ENCODE measurements at places on chromosomes 5 and 9. TPM values are rescaled to one million over a fixed set of nuclear protein-coding genes. Genes with fewer than 3 reads are reported as not detected.

- no peak for DNase-seq
Measured at GRCh38 chr9:133124907-133125275, 3.9 kb upstream of the RALGDS start.

DNA sequence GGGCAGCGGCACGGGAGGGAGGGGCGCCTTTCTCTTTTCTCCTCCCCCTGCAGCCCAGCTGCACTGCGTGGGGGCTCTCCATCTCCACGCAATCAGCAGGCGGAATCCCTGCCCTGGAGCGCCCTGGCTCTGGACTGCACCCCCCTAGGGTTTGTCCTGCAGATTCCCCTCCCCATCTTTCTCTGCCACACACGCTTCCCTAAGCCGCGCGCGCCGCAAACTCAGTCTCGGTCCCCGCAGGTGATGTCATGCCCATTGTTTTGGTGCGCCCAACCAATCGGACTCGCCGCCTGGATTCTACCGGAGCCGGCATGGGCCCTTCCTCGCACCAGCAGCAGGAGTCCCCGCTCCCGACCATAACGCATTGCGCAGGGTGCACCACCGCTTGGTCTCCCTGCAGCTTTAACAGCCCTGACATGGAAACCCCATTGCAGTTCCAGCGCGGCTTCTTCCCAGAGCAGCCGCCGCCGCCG, at the start of gene KCNN2:
TSS of gene KCNN2 (plus strand) at position 347 of the 473 bp plus-strand sequence. CDS start at position 417, 70 bp downstream.
- no peak for DNase-seq

DNA sequence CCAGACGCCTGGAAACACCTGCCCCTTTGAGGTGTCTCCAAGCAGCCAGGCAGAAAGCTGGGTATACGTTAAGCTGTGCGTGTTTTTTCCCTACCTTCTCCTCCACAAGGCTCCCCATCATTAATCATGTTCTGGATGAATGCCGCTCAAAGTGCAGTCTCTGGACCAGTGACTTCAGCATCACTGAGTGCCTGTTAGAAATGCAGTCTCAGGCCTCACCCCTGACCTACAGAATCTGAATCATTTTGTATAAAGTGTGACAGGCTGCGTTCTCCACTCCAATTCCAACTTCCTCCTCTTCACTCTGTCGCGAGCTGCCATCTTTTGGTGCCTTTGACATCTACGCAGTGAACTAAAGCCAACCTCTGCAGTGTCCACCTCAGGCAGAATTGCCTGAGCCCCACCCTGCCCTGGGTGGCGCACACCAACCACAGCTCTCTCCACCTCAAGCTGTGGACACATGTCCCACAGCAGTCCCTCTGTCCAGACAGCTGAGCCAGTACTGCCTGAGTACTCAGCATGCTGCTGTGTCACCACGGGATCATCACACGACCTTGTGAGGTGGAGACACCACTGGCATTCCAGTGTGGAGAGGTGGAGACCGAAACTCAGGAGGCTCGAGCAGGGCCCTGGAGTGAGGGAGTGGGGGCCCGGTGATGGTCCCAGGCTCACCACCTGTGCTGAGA, 14.2 kb downstream of the PTPN3 start:
- DNase-seq = no peak

DNA sequence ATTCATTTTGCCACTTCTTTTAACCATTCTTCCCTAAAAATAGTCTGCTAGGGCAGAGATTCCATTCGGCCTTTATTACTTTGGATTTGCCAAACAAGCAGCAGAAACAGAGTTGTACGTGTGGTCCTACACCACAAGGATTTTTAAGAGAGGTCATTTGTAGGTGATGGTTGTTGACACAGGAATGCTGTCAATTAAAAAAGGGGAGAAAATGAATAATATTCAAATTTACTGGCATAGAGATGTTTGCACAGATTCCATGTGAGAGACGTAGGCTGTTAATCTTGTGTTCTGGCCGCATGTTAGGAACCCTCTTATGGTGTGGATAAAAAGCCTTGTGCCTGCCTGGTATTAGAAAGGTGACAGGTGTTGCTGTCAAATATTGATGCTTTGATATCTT, 34.9 kb downstream of the TRIO start:
- no peak for DNase-seq

- no peak for DNase-seq
Measured at GRCh38 chr5:92808474-92808873, 772.5 kb downstream of the NR2F1-AS1 start.

DNA sequence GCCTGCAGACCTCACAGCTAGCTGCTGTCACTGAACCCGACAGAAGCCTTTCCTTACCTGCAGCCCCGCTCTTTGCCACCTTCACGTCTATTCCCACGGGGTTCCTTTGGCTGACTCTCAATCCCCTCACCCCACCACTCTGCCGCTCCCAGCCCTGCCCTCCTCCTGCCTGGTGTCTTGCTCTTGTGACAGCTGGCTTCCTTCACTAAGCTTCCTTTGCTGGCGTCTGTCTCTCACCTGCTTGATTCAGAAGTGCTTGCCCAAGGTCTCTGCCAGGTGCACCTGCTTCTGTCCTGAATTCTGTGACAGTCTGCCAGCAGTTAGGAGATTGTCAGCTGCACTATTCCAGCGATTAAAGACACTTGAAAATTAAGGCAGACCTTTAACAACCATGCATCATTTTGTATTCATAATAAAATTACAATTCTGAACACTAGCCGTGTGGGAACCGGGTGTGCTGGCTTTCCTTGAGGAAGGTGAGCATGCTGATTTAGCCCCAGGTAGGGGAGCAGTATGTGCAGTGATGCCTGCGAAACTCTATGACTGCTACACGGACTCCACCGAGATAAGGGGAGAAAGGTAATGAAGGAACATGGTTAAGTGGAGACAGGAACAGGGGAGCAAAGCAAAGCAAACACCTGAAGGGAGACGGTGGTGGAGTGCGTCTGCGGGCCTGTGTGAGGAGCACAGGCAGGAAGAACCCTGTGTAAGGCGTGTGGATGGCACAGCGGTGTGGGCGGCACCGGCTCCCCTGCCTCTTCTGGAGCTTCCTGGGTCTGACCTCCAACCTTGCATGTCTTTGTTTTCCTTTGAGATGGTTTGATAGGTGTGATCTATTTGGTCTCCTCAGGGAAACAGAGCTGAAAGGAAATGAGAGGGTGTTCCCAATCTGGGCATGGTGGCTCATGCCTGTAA, 80.1 kb upstream of the CACNA1B start:
- DNase-seq = no peak

- no peak for DNase-seq
Measured at GRCh38 chr5:96734871-96735325, 72.7 kb downstream of the CAST start.

DNA sequence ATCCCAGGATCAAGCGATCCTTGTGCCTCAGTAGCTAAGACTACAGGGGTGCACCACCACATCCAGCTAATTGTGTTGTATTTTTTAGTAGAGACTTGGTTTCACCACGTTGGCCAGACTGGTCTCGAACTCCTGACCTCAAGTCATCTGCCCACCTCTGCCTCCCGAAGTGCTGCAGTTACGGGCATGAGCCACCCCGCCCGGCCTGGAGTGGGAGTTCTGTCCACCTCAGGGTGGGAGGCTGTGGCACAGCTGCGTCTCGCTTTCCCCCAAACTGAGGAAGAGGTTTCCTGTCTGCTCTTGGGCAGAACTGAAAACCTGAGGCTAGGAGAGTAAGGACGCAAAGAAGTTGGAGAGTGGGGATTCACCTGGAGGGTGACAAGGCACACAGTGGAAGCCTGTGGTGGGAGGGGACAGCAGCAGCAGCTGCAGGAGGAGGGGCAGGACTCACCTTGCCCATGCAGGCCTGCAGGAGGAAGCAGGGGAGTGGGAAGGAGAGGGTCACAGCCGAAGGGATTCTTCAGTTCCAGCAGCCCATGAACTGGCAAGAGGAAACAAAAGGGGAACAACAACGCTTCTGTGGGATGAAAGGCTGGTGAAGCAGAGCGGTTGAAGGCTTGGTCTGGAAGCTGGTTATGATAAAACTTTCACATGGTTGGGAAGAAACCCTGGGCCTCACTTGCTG, 181.4 kb downstream of the GAS1 start:
- no peak for DNase-seq

- DNase-seq = no peak
Measured at GRCh38 chr5:80246001-80246758, 9.7 kb downstream of the SERINC5 start.

- no peak for DNase-seq
Measured at GRCh38 chr9:133577737-133578112, 31.5 kb downstream of the FAM163B start.

- no peak for DNase-seq
Measured at GRCh38 chr9:124580186-124580585, 73.0 kb upstream of the NR5A1 start.

- peak; percentile 80 for DNase-seq
Measured at GRCh38 chr5:82735160-82735789, 341.9 kb downstream of the TMEM167A start.

- DNase-seq = no peak
Measured at GRCh38 chr5:34535944-34536623, 120.0 kb upstream of the RAI14 start.

DNA sequence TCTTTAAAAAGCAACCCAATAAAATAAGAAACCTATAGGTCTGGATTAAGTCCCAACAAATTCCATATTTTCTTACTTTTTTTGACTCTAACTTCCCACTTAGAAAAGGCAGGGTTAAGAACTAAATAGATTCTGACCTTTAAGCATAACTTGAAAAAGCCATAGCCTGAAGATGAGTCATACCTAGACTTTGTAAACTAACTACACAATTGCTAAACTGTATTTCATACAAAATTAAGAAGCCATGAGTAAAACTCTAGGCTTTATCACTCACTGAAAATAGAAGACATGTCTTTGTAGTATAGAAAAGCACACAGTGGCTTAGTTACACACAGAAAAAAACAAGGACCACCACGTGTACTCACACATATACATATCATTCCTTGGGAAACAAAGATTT, 51.5 kb downstream of the MLLT3 start:
- DNase-seq = no peak

GRCh38 chr9:117156144-117156688, 258.6 kb downstream of the ASTN2 start:
- DNase-seq = no peak

- no peak for DNase-seq
Measured at GRCh38 chr5:136984772-136985446, 514.2 kb downstream of the SPOCK1 start.

DNA sequence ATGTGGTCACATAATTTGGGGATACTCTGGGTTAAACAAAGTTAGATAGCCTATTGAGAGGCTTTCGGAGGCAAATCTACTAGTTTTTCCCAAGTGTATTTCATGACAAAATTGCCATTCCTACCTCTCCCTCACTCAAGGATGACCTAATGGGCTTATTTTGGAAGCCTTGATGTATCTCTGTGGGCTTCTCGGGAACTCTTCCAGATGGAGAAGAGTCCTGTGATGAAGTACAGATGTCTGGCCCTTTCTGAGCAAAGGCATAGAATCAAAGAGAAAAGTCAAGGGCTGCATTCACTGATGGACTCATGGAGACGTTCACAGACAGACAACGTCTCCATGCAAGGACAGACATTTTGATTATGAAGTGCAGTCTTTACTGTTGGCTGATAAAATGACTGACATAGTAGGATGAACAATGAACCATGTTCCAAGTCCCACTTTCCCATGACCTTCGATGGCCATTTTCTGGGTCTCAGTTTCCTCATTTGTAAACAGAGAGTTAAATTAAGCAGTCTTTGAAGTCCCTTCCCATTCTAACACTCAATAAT, 347.2 kb upstream of the CD180 start:
- no peak for DNase-seq

DNA sequence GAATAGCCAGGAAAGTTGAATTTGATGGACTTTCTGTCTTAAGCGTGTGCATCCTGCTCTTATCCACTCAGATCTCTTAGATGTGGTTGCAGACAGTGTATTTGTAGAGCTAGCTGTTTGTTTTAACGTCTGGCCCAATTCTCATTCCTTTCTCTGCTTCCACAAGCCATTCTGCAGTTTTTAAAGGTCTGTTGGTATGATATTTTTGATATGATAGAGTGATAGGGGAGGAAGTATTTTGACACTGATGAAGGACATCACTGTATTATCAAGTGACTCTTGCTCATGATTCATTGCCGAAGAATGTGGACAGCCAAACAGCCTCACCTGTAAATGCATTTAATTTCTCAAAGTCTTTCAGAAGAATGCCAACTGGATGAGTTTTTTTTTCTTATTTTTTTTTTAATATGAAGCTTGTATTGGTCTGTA, 4.5 kb downstream of the TJP2 start:
- DNase-seq = no peak

DNA sequence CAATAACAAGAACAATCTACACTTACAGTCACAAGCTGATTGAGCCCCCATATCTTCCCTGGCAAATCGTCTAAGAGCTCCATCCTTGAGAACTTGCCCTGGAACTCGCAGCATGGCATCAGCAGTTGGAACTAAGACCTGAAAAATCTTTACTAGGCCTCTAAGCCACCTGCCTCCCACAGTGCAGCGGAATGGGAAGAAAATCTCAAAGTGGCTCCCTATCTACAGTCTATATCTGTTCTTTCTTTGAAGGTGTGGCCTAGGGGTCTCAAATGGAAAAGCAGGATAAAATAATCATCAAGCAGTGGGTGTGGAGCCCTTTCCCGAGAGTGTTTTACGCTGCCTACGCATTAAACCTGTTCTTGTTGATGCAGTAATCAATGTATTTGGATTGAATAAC, 343.0 kb downstream of the GLIS3 start:
- no peak for DNase-seq

GRCh38 chr5:56608217-56608925, 207.0 kb upstream of the MAP3K1 start:
- DNase-seq = no peak

- peak; percentile 82 for DNase-seq
Measured at GRCh38 chr5:37722236-37723161, 117.3 kb downstream of the GDNF start.

RGS7BP gene
- total RNA-seq = not detected

DCANP1 gene
- total RNA-seq = not detected

SV2C gene
- not detected for total RNA-seq

NXNL2 gene
- total RNA-seq = 0.18 TPM

TERT gene
- total RNA-seq = not detected

AGXT2 gene
- total RNA-seq = not detected

STPG3 gene
- total RNA-seq = not detected

IFT74 gene
- total RNA-seq = 6.0 TPM

SLC2A8 gene
- 16.7 TPM for total RNA-seq

Data from SJCRH30 (cell line).